CD4-positive, alpha-beta T cell treated with Interleukin-12 subunit alpha and Interleukin-12 subunit beta, for 1 hour (primary cell): ENCODE measurements at places on chromosomes 3 and 15.

GRCh38 chr3:123724306-123724705 lies 139.5 kb upstream of the HACD2 start:
- no peak for DNase-seq

DNA sequence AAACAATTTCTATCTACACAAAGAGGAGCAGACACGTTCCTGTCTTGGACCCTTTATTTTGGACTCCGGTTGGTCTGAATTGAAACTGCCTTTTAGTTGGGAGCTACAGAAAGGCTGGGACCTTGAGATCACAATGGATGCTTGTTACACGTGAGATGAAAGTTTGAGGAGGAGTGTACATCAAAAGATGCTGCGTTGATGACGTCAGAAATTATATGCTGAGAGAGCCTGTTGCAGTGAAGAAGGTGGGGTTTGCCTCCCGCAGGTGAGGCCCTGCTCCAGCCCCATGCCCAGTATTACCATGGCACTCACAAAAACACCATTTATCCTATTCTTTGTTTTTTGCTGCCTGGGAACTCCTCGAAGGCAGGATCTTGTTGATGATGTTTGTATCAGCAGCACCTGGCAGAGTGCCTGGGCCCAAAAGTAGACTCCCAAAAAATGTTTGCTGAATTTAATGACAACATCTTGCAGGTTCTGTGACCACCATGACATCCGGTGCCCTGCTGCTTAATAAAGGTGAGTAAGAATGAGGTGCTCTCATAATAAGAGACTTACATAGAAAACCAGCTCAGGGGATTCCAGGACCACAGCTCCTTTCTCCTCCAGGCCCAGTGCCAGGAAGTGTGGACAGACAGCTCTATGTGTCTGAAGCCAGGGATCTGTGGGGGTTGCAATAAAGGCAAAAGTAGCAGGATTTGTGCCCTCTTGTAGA lies 136.1 kb upstream of the UBE2E1 start:
- no peak for DNase-seq

DNA sequence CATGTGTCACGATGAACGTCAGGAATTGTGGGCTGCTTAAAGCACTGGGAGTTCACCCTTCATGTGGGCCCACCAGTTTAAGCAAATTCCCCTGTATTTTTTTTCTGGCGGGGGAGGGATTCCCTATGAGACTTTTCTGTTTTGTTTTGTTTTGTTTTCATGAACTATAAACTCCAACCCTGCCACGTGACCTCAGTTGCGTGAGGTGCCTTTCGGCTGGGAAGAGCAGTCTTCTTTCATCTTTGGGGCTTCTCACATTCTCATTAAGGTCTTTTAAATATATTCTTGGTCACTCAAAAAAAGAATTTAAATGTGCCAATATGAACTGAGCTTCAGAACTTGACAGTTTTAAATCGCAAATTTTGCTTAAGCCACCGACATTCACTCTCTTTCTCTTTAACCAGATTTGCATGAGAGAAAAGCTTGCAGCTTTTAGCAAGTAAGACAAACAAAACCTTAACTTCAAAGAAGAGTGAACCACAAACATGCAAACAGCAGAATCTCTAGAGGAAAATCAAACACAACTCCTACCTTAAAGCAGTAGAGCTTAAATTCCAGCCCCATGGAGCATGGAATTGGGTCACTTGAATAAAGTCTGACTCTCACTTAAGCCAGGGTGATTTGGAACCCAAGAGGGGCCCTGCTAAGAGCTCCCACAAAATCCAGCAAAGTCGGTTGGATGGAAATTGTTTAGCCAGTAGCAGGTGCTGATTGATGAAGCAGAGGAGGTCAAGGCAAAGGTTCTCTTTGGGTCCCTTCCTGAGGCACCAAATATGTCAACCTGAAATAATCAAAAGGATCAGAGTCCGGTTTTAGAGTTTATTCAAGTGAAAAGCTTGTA lies 699.8 kb upstream of the GBE1 start:
- DNase-seq: no peak

GRCh38 chr3:132681421-132681820 lies 21.3 kb downstream of the UBA5 start:
- DNase-seq: no peak

- no peak for DNase-seq
Measured at GRCh38 chr3:64329037-64329436, 103.8 kb upstream of the PRICKLE2 start.

DNA sequence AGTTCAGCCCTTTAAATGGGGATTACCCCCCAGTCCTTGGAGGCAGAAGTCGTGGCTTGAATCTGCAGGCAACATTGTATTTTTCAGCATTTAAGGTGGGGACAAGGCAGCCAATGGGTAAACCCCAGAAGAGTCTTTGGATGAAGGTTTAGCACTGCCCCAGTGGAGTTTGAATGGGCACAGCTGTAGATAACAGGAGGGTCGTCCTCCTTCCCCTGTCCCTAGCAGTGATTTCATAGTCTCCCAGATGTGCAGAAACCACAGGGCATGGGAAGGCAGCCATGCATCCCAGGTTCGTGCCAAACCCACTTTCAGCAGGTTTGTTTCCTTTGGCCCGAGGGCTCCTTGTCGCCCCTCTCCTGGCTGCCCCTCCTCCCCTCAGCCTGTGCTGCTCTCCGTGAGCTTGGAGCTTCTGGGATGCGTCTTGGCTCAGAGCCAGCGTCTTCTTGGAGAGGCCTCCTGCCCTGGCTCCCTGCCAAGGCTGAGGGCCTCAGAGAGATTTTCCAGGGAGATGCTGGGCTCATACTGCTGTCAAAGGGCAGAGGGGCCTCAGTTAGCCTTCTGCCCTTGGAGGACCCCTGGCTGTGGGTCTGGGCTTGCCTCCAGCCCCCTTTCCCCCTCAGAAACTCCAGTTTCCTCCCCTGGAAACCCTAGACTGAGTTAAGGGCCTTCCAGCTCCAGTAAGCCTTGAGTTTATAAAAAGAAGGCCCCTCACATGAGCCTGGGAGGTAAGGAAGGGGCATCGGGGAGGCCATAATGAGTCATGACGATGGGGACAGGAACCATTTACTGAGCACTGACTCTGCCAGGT lies 48.9 kb upstream of the POLG start:
- no peak for DNase-seq

DNA sequence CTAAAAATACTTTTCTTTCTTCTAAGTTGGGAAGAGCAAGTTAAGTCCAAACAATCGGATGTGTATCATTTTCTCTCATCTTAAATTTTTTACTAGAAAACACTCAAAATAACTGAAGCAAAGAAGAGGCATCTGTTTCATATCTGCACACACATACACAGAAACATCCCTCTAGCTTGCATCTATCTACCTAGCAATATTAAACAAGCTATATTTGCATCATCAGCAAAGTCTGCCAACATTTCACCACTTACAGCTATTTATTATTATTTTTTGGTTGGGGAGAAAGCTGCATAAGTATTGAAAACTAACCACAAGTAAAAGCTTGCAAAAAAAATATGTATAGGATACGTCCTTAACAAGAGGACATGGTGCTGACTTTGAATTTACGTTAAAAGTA lies 1.9 kb downstream of the GOLIM4 start:
- DNase-seq: no peak

DNA sequence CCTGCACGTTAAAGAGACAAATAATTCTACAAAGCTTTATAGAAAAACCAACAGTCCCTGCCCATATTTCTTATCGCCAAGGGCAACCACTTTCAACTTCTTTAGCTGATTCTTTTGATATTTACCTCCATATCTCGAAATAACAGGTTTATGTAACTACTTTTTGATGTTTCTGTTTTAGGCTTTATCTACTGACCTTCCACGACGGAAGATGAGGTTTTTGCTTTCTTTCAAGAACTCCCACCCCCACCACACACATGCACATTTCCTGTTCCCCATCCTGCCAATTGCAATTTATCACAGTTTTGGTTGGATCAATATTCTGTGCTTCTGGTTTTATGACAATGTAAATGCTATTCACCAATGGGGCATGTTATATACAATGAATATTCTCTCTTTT lies 330.4 kb upstream of the ICE2 start:
- DNase-seq: peak; percentile 44

DNA sequence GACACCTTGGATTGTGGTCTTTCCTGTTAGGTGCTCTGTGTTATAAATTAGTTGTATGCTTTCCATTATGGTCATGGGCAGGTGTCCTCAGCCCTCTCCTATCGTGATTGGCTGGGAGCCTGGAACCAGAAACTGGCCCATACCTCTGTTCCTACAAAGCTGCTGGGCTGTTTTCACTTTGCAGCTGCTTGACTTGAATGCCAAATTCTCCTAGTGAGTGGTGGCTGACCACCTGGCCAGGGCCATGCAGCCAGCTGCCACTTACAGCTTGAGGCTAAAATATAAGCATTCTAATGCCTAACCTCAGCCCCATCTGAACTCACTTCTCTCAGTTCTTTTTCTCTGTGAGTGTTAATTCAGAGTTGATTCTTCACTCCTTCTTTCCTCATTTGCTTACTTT lies 239.3 kb upstream of the GBE1 start:
- DNase-seq: no peak

GRCh38 chr3:45414823-45415222 lies 26.4 kb downstream of the LARS2 start:
- DNase-seq: no peak

- no peak for DNase-seq
Measured at GRCh38 chr15:65392368-65392767, 14.6 kb upstream of the IGDCC3 start.

- no peak for DNase-seq
Measured at GRCh38 chr15:40407330-40407990, 1.9 kb downstream of the IVD start.

GRCh38 chr3:48247401-48247811 lies 6.5 kb downstream of the ZNF589 start:
- no peak for DNase-seq

DNA sequence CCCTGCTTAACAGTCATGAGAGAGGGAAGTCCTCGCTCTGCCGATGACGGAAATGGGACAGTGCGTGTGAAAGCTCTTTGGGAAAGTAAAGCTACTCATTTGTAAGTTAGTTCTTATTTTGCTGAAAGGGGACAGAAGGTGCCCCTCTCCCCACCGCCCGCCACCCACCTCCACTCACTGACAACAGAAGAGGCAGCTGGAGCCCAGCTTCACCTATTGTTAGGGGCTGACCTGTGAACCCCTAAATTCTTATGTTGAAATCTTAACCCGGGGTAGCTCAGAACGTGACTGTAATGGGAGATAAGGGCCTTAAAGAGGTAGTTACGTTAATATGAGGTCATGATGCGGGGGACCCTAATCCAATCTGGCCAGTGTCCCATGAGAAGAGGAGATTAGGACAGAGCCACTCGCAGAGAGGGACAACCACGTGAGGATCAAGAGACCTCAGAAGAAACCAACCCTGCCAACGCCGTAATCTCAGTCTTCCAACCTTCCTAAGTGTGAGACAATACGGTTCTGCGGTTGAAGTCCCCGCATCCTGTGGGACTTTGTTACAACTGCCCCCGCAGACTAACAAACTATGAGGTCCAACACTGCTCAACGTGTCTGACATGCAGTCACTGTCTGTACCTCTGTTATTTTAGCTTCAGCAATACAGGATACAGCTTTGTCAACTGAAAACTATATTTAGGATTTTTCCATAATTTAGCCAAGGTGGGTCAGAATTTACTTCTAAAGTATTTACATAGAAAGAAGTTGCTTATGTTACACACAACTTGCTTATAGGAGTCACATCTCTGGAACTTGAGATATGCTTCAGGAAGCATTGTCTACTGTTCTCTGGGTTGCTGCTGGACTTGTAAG lies 51.7 kb downstream of the PCSK6 start:
- no peak for DNase-seq

- no peak for DNase-seq
Measured at GRCh38 chr3:66419036-66419435, 81.8 kb downstream of the LRIG1 start.

DNA sequence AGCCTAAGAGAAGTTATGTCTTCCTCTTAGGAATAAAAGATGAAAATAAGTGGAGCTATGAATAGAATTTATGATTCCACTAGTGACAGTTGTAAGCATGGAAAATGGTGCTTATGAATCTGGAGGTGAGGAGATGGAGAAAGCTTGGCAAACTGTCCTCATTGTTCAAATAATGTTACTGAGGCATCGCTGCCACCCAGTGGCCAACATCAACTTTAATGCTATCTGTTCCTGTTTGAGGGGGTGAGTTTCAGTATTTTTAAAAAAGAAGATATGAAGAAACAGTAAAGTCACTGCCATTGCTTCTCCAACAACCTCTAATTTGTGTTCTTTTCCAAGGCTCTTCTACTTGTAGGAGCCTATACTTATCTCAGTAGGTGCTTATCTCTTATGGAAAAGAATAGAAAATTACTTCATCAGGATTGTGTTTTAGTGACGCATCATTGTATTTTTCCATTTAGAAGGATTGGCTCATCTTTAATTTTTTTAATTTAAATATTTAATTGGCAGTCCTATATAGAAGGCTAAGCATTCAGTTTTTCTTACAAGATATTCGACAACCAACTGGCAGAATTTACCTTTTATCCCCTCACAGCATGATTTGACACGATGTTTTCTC lies 260.4 kb upstream of the P2RY1 start:
- DNase-seq: peak; percentile 10

DNA sequence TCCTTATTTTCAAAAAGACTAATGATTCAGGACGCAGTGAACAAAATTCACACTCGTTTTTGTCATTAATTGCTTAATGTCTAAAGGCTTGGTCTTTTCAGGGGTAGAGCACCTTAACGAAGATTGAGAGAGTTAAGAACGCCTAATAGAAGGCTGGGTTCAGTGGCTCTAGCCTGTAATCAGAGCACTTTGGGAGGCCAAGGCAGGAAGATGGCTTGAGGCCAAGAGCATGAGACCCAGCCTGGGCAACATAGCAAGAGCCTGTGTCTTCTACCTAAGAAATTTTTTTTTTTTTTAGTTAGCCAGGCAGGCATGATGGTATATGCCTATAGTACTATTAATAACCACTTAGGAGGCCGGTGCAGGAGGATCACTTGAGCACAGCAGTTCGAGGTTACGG lies 7.5 kb downstream of the PIK3CB start:
- no peak for DNase-seq

- DNase-seq: no peak
Measured at GRCh38 chr3:69288161-69288895, 97.6 kb downstream of the FRMD4B start.

GRCh38 chr15:51172193-51172592 lies 77.5 kb upstream of the TNFAIP8L3 start:
- DNase-seq: no peak

GRCh38 chr3:194046995-194047645 lies 88.8 kb upstream of the HES1 start:
- no peak for DNase-seq
